ENCODE measurements at places on chromosomes 4 and X. TPM values are rescaled to one million over a fixed set of nuclear protein-coding genes. Genes with fewer than 3 reads are reported as not detected.

The FRG1 gene
- 27.9 TPM for total RNA-seq

GRCh38 chr4:123671636-123672404, 275.2 kb downstream of the SPRY1 start:
- no peak for DNase-seq

GRCh38 chr4:157075401-157075800, 549 bp upstream of the GLRB start:
- no peak for DNase-seq

- DNase-seq = no peak
Observed at GRCh38 chrX:56783996-56784620, 55.1 kb downstream of the NBDY start.

DNA sequence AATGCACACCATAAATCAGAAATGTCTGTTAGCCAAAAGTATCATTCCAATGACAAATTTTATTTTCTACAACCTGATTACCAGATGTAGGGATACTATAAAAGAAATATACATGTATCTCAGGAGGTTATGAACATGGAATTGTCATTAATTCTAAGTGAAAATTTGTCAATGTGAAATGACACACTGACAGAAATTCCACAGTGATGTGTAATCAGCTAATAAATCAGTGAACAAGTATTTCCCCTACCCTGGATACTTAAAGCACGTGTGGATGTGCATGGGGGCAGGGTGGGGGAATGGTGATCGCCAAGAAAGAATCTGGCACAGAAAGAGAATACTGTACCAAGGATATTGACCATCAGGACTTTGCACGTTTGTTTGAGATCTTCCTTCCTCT, 123.6 kb downstream of the SH3RF1 start:
- DNase-seq = no peak

DNA sequence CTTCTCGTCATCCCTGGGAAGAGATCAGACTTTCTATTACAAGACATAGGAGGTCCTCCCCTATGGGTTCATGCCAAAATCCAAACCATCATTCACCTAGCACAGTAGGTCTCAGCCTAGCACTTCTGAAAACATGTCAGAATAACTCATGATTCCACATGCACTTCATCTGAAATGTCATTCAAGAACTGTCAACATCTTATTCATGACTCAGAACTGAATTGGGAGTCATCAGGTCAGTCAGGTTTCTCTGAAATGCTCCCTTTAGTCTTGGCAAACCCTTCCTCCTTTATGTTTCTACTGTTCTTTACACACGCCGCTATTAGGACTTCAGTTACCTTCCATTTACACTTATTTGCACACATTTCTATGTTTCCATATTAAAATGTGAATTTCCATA, 67.2 kb downstream of the ANTXR2 start:
- DNase-seq = no peak

DNA sequence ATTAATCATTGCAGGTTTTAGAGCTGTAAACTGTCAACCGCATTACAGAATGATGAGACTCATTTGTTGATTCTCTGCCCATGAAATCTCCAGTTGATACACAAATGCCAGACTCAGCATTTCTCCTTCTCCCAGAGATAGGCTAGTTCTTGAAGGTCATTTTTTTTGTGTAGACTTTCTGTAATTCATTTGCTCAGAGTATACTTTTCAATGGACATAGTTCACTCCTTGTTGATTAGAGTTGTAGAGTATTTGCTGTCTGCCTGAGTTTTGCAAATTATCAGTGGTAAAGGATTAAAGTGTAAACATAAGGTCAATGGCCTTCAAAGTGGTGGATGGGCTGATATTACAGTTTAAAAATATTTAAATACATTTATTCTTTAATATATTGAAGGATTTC, 15.2 kb upstream of the ALB start:
- no peak for DNase-seq

- DNase-seq = no peak
Observed at GRCh38 chr4:88857588-88857987, 160.0 kb upstream of the NAP1L5 start.

Measured in right atrium auricular region (tissue), 2 donors.